ENCODE measurements at places on chromosomes 1 and 21.

DNA sequence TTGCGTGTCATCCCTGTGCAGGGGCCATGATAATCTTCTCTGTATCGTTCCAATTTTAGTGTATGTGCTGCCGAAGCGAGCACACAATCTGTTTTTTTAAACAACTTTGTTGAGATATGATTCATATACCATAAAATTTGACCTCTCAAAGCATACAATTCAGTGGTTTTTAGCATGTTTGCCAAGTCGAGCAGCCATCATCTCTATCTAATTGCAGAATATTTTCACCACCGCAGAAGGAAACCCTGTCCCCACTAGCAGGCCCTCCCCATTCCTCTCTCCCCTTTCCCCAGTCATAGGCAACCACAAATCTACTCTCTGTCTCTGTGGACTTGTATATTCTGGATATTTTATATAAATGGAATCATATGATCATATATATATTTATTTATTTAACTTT lies 78.7 kb upstream of the TINAGL1 start:
- no peak for DNase-seq

- DNase-seq: no peak
Measured at GRCh38 chr1:235980976-235981375, 83.9 kb downstream of the NID1 start.

DNA sequence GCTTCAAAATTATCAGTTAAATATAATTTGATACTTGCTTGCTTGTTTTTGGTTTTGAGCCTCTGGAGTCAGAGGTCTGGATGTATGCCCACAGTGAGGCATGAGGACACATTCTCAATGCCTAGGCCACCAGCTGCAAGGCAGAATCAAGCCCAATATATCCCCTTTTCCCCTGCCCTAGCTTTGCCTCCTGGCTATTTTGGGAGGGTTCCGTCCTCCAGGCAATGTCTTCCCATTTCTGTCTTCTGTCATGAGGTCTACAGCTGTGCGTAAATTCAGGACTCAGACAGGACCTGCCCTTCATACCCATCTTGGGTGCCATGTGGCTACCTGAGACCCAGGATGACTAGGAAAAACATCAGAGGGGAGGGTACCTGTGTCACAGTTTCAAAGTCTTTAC lies 19.2 kb downstream of the NRDC start:
- DNase-seq: no peak

DNA sequence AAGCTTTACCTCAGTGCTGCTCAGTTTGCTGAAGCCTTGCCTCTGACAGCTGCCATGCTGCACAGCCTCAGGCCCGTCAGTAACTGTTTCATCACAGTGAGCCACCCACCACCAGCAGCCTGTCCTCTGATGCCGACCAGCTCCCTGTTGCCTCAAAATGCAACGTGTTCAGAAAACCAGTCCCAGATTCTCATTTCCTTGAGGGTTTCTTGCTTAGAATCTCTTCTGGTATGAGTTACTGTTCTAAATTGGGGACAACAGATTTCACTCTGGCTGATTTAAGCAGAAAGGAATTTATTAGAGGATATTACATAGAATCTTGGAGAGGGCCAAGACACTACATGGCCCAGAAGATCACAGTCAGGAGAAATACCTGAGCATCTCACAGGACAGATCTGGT lies 11.0 kb downstream of the UBL4B start:
- no peak for DNase-seq

DNA sequence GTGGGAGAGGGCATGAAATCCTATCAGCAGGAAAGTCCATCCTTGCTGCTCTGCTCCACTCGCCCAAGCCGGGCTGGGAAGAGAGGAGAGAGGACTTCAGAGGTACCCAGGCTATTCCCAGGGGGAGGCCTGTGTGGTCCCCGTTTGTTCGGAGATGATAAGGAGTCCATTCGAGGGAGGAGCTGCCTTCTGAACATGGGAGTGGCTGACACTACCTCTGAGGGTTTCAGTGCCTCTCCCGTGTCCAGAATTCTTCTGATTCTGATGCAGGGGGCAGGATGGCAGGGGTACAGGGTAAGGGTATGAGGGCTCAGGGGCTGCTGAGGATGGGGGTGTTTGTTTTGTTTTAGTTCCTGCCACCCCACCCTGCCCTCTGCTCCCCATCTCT lies 40.4 kb downstream of the BACE2 start:
- no peak for DNase-seq

GRCh38 chr1:203177470-203178039 lies 1.9 kb upstream of the MYBPH start:
- DNase-seq: no peak
